Astrocyte of the spinal cord (primary cell): ENCODE measurements at places on chromosomes 6 and 20.
A peak's percentile ranks its signal among the peaks of the same experiment; 100 is the strongest.

- DNase-seq, result no peak
Measured at GRCh38 chr6:6577735-6578134, 10.8 kb upstream of the LY86 start.

- peak; percentile 95 for DNase-seq
Measured at GRCh38 chr6:145247692-145248419, 487.5 kb downstream of the EPM2A start.

DNA sequence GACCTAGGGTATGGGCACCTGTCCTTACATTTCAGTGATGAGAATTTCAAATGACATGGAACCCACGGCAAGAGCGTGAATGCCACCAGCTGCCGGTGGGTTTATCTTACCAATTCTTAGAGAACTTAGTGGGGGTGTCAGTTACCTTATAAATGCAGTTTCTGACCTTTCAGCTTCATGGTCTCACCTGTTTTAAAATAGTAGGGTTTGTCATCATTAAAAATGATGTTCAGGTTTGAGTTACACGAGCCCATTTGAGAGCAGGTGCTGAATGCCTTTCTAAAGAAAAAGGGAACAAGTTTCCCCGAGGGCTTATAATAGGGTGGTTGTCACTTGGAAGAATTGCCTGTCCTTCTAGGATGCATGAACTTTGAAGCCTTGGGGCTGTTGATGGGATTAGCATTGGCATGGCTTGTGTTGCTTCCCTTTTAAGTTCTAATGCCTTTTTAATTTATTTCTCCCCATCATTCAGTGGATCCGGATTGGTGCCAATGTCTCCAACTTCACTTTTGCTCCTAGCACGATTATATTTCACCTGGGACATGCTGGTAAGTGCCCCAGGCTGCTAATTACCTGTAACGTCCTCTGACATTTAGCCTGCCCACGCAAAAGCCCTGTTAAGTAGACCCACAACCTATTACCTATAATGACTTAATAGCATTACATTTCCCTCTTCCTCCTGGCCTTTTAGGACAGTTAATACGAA is 27.9 kb downstream of the GHRH start:
- DNase-seq, result no peak

- DNase-seq, result no peak
Measured at GRCh38 chr6:3939964-3940363, 90.8 kb downstream of the FAM50B start.

DNA sequence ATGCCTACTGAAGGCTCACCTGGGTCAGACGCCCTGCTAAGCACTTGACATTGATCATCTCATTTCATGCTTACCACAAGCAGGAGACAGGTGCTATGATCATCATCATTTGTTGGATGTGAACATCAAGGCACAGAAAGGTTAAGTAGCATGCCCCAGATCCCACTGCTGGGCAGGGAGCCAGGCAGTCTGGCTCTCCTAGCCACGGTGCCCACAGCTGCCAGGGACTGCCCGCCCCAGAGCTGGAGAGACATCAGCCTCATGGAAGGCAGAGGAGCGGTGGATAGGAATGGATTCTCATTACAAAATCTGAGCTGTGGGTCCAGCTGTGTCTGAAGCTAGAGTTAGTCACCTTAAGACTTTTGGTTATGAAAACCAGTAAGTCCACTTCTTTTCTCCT is 3.6 kb downstream of the SULF2 start:
- no peak for DNase-seq

DNA sequence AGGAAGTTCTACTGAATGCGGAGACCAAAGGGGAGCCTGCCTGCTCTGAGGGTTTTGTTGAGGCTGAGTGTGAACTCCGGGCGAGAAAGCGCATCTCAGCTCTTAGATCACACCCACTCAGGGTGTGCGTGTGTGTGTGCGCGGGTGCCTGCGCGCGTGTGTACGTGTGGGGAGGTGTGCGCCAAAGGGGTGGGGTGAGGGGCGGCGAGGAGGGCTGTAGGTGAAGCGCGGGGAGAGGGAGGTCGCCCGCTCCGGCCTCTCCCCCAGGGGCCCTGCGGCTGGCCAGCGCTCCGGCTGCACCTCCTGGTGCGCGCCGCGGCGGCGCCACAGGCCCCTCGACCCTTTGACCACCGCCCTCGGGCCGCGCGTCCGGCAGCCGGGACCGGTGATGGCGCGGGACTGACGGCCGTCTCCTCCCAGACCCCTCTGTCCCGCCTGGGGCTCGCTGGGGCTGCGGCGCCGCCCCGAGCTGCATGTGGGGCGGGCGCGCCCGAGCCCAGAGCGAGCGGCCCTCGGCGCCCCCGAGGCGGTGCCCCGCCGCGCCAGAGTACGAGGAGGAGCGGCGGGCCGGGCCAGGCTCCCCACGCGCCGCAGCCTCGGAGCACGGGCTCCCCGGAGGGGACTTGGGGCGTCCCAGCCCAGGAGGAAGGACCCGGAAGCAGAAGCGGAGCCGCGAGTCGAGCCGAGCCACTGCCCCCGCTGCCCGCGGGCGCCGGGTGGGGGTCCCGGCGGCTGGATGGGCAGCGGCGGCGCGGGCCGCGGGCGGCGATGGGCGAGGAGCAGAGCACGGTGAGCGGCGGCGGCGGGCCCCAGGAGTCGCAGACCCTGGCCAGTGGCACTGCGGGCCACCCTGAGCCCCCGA is at the start of gene RNF217:
RNF217 (plus strand) TSS at position 661 of the 862 bp plus-strand sequence; CDS start at position 769, 108 bp downstream.
- peak; percentile 75 for DNase-seq

- no peak for DNase-seq
Measured at GRCh38 chr20:14126856-14127255, 131.5 kb downstream of the MACROD2 start.

- no peak for DNase-seq
Measured at GRCh38 chr6:6357032-6357431, 36.6 kb upstream of the F13A1 start.

DNA sequence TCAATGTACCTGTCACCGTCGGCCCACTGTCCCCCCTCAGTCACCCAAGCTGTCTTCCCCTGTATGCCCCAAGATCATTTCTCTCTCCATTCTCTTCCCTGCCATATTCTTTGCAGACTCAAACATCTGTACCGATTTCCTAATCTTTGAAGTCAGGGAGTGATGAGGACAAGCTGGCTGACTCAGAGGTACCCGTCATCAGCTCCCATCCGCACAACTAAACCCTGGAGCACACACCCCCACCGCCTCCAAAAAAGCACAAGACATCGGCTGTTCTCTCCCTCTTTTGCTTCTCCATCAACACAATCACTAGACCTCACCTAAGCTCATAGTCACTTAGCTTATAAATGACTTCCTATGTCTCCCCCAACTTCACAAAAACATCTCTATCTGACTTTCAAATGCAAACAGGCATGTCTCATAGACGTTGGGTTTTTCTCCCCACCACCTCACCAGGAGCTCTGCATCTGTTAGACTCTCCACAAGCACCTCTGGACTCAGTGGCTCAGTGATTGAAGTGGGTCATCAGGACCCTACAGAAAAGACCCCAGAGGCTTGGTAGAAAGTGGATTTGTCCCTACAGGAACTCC is 11.5 kb upstream of the NFATC2 start:
- DNase-seq, result peak; percentile 47

DNA sequence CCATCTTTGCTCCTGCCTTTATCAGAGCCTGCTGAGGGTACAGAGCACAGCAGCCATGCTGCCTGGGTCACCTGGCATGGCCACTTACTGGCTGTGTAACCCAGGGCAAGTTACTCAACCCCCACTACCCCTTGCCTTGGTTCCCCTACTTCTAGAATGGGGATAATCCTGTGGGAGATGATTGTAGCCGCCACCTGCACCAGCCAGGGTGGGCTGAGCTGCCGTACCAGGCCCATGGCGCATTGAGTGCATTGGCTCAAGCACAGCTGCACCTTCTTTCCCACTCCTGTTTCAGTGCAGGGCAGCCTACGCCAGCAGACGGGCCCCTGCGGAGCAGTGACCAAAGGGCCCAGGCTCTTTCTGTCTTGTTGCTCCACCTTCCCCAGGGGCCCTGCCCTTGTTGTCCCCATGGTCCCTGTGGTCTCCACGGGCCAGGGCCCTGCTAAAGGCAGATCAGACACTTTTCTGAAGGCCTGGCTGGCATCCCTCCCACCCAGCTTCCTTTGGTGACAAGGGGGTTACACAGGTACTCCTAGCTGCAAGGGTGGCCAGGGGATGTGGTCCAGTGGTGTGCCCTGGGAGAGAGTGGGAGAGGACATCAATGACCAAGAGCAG is 159.4 kb upstream of the MLN start:
- no peak for DNase-seq

DNA sequence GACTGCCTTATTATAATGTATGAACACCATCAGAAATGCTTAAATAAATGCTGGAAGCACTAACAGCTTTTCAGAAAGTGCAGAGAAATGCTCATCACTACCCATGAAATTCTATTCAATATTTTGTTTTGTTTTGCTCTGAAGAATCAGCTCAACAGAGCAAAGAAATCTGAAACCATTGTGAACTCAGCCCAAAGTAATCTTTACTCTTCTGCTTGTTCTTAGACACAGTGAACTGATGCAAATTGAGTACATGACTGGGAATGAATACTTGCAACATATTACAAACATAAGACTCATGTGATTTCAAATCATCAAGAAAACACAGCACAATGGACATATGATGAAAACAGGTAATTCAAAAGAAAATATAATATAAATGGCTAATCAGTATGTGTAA is 404.6 kb upstream of the OPRM1 start:
- DNase-seq, result no peak

GRCh38 chr20:9374480-9374879 is 139.9 kb upstream of the LAMP5 start:
- DNase-seq, result peak; percentile 32

DNA sequence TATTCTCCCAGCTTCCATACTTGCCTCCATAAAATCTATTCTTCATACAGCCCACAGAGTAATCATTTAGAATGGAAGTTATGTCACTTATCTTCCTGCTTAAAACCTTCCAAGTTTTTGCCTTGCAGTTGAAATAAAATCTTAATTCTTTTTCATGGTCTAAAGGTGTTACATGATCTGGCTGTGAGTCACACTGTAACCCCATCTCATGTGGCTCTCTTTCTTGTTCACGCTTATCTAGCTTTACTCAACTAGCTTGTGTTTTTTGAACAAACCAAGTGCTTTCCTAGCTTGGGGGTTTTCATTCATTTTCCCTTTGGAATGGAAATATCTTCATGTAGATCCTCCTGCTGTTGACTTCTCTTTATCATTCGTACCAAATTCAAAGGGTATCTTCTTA is 23.6 kb upstream of the THEMIS start:
- peak; percentile 47 for DNase-seq

DNA sequence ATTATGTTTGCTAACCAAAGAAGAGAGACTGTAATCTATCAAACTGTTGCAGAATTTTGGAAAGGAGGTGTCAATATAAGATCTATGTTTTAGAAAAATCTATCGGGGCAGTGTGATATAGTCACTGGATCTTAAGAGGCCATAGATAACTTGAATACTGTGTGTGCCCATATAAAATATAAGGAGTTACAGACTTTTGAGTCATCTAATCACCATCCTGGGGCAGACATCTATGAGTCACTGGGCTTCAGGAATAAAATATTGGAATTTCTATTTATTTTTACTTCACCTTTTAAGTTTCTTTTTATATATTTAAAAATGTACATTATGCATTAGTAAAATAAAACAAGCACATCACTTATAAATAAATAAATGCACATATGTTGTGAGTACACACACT is 509.3 kb upstream of the MAN1A1 start:
- peak; percentile 48 for DNase-seq

GRCh38 chr6:31610968-31611367 is 4.1 kb upstream of the AIF1 start:
- no peak for DNase-seq

- DNase-seq, result no peak
Measured at GRCh38 chr6:38154731-38155130, 335.2 kb downstream of the ZFAND3 start.

DNA sequence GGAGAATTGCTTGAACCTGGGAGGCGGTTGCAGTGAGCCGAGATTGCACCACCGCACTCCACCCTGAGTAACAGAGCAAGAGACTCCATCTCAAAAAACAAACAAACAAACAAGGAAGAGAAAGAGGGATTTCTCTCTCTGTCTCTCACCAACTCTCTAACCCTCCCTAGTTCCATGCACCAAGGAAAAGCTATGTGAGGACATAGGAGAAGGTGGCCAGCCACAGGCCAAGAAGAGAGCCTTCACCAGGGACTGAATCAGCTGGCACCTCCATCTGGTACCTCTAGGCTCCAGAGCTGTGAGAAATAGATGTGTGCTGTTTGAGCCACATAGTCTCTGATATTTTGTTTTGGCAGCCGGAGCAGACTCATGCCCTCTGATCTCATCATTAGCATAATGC is 9.0 kb upstream of the FAM110A start:
- DNase-seq, result no peak

DNA sequence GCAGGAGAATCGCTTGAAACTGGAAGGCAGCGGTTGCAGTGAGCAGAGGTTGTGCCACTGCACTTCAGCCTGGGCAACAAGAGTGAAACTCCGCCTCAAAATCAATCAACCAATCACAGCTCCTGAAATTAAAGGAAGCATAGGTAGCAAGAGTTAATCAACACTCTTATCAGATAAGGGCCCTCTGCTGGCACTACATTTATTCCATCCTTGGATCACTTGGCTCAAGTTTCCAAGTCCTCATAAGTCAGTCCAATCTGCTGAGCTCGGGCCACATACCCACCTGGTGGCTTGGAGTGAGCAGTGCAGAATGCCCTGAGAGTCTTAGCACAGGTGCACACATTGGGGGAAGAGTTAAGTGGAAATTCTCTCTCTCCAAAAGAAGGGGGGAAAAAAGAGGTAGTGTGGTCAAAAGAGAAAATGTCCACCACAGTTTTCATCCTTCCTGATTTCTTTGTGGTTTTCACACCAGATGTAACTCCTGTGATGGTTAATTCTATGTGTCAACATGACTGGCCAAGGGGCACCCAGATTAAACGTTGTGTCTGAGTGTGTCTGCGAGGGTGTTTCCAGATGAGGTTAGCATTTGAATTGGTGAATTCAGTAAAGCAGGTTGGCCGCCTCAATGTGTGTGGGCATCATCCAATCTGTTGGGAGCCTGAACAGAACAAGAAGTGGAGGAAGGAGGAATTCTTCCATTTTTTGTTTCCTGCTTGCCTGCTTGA is 14.2 kb upstream of the FAM8A1 start:
- no peak for DNase-seq

DNA sequence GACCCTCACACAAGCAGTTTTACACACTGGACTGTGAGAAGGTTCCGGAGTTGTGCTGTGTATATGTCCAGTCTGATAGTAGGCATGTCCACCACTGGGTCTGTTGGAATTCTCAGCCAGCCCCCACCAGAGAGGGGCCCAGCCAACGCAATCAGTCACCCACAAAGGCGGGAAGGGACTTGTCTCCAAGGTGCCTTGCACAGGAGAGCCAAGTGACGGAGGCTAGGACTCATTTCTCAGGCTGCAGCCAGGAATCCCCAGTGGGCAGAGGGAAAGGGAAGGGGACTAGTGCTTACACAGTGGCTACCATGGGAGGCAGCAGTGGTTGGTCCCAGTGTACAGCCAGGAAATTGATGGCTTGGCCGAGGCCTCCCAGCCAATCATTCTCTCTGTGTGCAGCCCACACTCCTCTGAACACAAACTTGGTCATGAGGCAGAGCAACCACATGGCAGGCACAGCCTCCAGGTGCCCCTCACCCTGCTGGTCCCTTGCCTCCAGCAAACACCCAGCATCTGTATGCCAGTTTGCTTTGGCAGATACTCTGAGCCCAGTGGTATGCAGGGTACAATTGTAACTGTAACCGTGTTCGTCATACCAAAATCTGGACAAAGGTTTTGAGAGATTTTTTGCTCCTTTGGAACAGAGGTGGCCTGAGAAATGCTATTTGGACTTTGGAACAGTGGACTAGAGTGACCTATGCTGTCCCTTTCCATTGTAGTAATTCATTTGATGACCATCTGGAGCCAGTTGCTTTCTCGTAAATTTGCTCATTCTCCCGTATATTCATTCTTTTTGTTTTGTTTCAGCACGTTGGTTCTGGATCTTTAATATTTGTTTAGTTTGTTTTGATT is 72.9 kb upstream of the MYL9 start:
- peak; percentile 44 for DNase-seq
